ENCODE measurements at places on chromosomes 7 and 10.

DNA sequence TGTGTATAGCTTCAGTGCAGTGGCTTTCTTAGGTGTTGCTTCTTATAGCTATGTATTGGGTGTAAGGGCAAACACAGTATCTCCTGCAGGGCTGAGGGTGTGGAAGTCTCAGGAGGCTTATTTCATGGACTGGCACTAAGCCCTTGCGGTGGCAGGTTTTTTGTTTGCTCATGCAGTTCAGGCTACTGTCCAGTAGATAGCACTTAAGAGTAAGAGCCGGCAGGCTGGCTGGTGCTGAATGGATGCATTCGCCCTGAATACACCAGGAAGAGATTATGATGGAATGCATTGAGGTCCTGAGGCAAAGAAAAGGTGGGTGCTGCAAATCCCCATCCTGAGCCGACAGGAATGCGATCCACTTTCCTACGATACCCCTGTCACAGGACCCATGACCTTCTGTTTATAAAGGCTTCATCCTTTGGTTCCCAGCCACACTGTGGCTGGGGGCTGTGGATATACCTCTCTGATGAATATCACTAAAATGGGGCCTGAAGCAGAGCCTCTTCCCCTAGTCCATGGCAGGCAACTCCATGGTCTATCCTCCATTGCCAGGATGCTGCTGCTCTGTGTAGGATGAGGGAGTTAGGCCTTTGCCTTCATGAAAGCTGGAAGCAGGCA, 44.9 kb downstream of the ANXA8 start:
- no peak for DNase-seq

DNA sequence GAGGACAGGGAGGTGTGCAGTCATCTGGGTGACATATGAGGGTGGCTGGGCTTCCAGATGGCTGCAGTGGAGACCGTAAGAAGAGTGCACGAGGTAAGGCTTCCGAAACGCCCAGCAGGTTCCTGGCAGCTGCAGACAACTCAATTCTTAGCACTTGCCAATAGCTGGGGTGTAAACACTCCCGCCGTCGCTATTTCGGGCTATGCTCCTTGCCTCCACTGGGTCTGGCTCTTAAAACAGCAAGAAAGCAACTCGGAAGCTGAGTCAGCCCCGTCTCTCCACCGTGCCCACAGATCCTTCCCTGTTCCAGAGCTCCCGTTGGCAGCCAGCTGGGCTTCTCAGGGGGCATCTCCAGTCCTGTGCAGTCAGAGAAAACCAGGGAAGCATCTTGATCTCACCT, 6.1 kb upstream of the PDGFA start:
- DNase-seq, result no peak

DNA sequence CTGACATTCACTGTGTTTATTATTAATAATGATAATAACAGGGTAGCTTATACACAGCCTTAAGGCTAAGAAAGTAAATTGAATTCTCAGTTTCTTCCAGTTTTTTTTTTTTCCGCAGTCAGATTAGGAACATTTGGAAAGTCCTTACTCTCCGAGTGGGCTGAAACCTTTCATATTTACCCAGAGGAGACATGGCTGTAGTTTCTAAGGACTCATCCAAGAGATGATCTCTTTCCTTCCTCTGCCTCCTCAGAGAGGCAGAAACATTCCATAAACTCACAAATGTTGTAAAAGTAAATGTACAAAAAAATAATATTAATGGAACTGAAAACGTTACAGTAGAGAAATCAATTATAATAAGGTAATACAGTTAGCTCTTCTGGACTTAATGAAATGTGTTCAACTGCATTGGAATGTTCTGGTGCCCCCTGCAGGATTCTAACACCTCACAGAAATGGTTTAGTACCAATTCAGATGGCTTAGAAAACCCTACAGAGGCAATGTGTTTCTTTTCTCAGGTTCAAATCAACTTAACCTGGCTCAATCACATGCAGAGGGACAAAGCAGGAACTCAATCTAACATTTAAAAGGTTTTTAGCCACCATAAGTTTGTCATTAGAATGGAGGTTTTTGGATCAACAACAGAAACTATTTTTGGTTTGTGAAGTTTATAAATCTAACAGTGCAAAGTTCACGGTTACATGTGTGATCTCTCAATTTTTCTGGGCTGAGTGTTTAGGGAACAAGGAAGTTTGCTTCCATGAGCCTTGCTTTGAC, 71.7 kb downstream of the ICA1 start:
- no peak for DNase-seq

DNA sequence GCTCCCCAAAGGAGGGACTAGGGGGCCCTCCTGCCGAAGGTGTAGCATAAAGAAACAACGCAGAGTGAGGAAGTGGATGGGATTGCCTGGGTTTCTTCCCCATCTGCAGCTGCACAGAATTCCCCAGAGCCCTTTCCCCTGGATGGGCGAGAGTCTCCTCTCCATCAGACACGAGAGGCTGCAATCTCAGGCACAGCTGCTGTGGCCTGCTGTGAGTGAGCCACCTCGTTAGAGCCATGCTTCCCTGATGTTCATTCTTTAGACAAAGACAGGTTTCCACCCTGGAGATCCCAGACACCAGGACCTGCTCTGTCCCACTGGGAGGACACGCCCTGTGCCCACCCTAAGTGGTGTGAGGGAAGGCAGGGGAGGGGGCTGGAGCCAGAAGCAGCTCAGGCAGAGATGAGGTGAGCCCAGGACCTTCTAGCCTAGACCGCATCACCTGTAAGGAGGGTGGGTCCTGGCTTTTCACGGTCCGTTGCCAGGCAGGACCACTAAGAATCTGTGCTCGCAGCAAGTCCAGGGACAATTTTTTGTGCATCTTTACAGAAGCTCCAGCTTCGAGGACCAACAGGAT, 268.6 kb upstream of the TCERG1L start:
- no peak for DNase-seq

GRCh38 chr10:129936266-129936922, 27.7 kb downstream of the EBF3 start:
- no peak for DNase-seq

GRCh38 chr7:42022791-42023190, 214.2 kb downstream of the GLI3 start:
- DNase-seq, result no peak

- no peak for DNase-seq
These were observed 283.1 kb upstream of the KAT6B start for GRCh38 chr10:74543276-74543675.

GRCh38 chr10:5442065-5442989, 30.0 kb downstream of the NET1 start:
- DNase-seq, result no peak

DNA sequence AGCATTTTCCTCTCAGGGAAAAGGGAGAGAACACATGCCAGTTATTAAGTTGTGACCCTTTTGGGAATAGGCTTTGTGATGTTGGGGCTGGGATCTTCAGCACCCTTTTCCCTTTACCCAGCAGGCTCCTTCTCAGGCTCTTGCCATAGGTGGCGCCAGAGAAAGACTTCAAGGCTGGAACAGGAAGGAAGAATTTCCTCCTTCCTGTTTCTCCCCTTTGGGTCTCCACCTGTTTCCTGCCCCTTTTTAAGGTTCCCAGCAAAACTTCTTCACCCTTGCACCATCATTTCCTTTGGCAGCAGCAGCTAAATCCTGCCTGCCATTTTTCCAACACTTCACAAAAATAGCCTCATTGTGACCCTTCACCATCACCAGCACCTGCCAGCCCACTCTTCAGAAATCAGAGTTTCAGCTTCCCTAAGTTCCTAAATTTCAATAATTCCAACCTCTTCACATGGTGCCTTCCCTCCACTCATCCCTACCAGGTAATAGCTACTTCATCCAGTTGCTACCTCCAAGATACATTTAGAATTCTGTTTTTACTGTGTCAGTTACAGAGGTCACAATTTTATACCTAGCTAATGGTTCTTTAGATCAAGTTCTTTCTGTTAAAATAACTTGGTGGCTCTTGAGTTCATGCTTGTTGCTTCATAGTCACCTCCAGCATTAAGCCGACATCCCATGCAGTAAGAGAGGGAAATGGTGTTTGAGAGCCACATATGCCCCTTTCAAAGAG, 22.4 kb upstream of the FOXK1 start:
- no peak for DNase-seq

- no peak for DNase-seq
These were observed 211.3 kb downstream of the CXCL12 start for GRCh38 chr10:44173608-44173894.

Data from cerebellar nuclear complex (tissue), 1 donor.